ENCODE measurements at places on chromosomes 3 and 15.
A peak's percentile ranks its signal among the peaks of the same experiment; 100 is the strongest.

DNA sequence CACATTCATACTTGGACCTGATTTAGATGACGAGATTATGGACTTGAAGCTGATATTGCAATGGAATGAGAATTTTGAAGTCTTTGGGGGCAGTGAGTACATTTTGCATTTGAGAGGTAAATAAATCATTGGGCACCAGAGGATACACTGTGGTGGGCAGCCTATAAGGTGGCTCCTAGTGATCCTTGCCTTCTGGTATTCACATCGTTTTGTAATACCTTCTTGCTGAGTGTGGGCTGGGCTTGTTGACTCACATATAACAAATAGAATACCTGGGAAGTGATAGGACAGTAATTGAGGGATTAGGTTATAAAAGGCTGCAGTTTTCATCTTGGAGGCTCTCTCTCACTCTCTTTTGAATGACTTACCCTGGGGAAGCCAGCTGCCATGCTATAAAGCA is 605.5 kb upstream of the KCNMB2 start:
- no peak for DNase-seq

GRCh38 chr3:178393824-178394223 is 142.4 kb upstream of the KCNMB2 start:
- no peak for DNase-seq

GRCh38 chr3:62237286-62237948 is 135.9 kb downstream of the FEZF2 start:
- peak; percentile 55 for DNase-seq

GRCh38 chr3:118406562-118406961 is 628.1 kb downstream of the IGSF11 start:
- DNase-seq, result peak; percentile 2

DNA sequence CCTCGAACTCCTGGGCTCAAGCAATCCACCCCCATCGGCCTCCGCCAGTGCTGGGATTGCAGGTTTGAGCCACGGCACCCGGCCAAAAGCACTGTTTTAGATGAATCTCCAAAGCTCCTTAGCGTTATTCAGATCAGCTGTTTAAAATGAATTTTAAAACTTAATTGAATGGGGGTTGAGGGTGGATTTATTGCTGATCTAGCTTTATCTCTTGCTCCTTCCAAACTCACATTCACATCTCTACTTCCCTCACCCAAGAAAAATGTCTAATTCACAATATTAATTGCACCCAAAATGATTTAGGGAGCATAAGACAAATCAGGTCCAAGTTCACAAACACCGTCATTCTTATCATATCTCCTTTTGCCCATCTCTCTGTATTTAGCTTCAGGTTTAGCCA is 89.8 kb downstream of the MEIS2 start:
- no peak for DNase-seq

DNA sequence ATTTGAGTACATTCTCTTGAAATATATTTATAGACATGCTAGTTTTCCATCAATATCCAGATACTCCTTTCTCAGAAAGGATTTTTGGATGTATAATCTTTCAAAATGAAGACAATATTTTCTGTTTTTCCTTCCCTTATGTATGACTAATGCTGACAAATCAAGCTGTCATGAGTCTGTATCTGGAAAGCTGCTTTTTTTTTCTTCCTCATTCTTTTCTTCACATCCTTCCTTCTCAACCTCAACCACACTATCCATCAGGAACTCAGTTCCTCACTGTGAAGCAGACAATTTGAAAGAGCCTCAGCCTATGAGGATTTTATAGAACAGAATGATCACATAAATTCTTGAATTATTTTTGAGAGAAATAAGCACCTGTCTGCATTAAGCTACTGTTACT is 335.9 kb upstream of the EPHA6 start:
- DNase-seq, result no peak

GRCh38 chr3:13976469-13976868 is 96.6 kb upstream of the WNT7A start:
- DNase-seq, result no peak

DNA sequence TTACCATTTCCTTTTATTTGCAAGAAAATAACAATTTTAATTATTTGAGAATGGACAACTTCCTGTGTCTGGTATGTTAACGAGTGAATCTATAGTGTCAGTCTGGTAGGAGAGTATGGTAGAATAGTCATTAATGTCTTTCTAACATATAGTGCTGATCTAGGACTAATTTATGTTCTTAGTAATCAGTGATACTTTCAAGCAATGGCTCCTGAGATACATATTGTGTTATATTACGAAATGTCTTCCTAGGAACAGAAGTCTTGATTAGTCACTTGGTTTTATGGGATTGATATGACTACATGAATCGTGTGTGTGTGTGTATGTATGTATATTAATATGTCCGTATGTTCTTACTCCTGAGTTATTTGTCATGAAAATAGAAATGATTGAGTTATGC is 66.6 kb upstream of the PAQR5 start:
- DNase-seq, result no peak

DNA sequence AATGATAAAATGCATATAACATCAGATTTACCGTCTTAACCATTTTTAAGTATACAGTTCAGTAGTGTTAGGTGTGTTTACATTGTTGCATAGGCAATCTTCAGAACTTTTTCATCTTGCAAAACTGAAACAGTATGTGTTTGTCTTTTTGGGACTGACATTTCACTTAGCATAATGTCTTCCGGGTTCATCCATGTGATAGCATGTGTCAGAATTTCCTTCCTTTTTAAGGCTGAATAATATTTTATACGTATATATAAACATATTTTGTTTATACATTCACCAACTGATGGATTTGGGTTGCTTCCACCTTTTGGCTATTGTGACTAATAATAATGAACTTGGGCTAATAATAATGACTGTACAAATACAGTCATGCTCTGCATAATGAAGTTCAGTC is 3.0 kb downstream of the PARP15 start:
- no peak for DNase-seq

- DNase-seq, result peak; percentile 7
Measured at GRCh38 chr3:197847866-197848401, 56.9 kb downstream of the LRCH3 start.

DNA sequence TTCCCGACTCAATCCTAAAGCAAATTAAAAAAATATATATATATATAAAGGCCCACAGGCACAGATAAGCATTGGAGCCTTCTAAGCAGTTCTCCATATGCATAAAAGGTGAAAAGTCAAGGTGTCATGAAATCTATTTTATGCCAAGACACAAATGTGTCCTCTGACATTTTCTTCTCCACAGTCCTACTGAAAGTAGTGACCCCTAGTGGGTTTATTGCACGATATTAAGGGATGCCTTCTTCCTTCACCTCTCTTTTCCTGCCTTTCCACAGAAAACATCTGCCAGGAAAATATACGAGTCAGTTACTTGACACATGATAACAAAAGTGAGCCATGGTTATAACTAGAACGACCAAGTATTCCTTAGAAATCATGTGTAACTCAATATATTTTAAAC is 303.2 kb downstream of the TIGIT start:
- no peak for DNase-seq

GRCh38 chr3:105613120-105613519 is 246.4 kb downstream of the ALCAM start:
- no peak for DNase-seq

GRCh38 chr15:79832367-79833120 is 64.3 kb downstream of the MTHFS start:
- DNase-seq, result no peak

DNA sequence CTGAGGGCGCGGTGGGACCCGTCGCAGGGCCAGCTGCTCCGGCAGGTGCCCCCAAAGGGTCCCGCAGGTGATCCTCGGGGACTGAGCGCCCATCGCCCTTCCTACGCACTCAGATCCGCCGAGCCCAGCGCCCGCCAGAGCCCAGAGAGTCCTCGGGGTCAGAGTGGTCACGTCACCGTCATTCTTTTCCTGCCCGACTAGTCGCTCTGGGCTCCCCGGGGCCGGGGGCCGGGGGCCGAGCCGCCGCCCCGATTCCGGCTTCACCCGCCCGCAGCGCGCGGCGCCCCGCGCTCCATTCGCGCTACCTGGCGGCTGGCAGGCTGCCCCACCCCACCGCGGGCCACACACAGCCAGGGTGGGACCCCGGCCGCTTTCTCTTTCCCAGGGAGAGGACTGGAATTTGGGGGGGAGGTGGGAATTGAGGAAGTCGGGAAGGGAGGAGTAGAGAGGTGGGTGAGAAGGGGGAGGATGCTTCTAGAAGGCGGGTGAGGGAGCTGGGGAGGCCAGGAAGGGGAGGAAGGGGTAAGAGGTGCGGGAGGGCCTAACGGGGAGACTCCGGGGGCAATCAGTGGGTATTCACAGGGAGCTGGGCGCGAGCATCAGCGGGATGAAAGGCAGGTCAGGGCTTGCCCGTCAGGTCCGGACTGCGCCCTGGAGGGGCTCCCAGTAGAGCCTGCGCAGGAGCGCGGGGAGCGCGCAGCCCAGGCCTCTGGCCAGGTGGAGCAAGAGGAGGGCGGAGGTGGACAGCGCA is 36.1 kb upstream of the EPHB3 start:
- no peak for DNase-seq

GRCh38 chr3:66199089-66199473 is 21.7 kb upstream of the SLC25A26 start:
- DNase-seq, result no peak
